ENCODE measurements at places on chromosomes 5 and 9.

- no peak for DNase-seq
These were observed 342.8 kb downstream of the TMEM167A start for GRCh38 chr5:82734347-82734746.

DNA sequence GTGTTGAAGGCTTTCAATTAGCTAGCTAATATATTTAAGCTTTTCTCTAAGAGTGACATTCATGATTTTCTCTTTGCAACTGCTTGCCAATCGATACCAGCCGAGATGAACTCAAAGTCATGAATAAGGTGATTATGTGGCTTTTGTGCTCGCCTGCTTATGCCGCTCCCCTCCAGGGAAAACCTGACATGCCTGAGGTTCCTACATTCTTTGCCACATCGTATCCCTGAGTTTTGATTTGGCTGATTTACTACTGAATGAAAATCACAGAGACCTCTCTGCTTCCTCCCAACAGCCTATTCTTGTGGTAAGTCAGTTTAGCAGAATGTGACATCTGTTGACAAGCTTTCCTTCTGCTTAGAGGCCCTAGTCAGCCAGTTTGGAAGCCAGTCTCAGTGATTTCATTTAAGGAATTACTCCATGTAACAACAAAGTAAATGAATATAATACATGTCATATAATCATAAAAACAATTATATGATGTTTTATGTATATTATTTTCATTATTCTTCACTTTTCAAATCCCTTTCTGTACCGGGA lies 513.4 kb downstream of the CSNK1G3 start:
- no peak for DNase-seq

GRCh38 chr5:14681236-14681752 lies 16.8 kb downstream of the OTULIN start:
- no peak for DNase-seq

GRCh38 chr5:93099902-93100347 lies 481.1 kb downstream of the NR2F1-AS1 start:
- no peak for DNase-seq

DNA sequence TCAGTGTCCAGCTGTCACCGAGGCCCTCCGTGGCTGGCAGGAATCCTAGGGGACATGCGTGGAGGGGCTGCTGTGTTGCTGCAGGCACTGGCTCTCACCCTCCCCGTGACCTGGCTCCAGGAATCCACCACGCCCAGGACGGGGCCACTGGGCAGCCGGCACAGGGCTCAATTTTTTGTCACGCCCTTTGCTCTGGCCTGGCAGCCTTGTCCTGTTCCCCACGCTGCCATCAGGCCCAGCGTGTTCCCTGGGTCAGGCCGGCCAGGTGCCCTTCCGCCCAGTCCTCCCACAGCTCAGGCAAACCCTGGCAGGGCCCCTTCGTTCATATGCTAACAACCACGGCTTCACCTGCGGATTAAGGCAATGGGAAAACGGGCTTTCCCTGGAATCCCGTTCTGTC lies 37.3 kb downstream of the PROP1 start:
- DNase-seq: no peak

GRCh38 chr9:21550392-21550791 lies 68.3 kb upstream of the IFNE start:
- DNase-seq: no peak

GRCh38 chr9:128383791-128384190 lies 12.6 kb downstream of the URM1 start:
- DNase-seq: no peak

GRCh38 chr5:56183506-56183905 lies 49.6 kb downstream of the ANKRD55 start:
- no peak for DNase-seq

- no peak for DNase-seq
These were observed 59.6 kb upstream of the PHYKPL start for GRCh38 chr5:178291969-178292825.

DNA sequence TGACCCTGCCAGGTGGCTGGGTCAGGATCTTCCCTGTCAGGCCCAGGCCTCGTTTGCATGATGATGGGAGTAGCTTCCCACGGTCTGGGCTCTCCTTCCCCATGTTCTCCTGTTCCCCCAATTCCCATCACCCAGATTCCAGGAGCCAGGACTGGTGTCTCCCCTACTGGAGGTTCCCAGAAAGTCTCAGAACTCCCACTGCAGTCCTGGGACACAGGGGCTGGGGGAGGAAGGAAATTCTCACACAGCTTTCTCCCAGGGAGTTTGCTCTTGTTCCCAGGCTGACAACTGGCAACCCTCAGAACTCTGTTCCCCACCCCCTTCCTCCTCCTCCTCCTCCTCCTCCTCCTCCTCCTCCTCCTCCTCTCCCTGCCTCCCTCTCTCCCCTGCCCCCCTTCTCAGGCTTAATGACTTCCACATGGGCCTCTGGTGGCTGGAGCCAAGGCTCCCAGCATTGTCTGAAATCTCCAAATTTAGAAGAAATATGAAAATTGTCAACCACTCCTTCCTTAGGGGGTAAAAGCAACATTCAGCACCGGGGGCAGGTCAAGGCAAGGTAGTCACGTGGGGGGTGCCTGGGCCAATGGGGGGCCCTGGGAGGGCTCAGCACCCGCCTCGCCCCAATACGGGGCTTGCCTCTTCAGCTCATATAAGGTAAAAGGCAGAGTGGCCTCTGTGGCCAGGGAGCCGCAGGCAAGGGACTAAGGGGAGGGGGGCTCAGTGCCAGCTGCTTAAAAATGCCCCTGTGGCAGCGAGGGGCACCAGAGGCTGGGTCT lies 27.3 kb upstream of the IL17B start:
- DNase-seq: no peak
